ENCODE measurements at places on chromosomes 1 and 21.

GRCh38 chr1:210571356-210572284, 242.9 kb downstream of the HHAT start:
- no peak for DNase-seq

DNA sequence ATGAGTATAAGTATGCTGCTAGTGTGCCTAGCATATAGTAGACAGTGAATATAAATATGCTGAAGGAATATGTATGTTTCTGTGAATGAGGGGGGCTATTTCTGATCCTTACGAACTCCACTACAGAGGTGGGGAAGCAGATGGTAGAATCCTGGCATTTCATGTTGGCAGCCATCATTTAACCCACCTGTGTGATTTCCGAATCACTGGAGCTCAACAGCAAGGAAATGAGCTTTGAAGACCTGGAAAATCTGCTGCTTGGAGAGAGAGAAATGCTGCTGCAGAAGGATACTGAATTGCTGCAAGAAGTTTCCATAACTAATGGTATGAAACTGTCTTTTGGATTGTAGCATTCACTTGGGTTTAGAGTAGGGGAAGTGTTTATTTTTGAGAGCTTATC, 83.5 kb downstream of the RABGAP1L start:
- no peak for DNase-seq

DNA sequence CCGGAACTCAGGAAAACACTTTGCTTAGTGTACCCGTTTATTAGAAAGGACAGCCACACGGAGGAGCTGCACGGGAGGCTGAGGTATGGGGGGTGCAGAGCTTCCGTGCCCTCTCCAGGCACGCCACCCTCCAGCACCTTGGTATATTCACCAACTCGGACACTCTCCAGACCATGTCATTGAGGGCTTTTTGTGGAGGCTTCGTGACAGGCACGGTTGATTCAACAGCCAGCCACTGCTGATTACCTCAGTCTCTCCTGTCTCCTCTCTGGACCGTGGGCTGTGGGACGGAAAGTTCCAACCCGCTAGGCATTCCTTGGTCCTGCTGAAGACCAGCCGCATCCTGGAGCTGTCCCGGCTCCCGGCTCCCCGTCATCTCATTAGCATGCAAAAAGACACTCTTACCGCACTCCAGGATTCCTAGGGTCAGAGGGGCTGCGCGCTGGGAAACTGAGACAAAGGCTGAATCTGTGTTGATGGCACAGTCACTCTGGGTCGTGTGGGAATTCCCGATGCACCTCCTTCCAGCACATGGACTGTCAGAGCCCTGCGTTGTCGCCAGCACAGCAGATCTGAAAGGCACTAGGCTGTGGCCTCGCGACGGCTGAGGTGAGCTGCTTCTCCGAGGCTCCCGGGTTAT, 65.6 kb downstream of the PRKCZ start:
- no peak for DNase-seq

GRCh38 chr1:194342484-194343262, 1156.3 kb upstream of the B3GALT2 start:
- DNase-seq: no peak

GRCh38 chr1:51175278-51175677, 60.8 kb upstream of the RNF11 start:
- DNase-seq: no peak

DNA sequence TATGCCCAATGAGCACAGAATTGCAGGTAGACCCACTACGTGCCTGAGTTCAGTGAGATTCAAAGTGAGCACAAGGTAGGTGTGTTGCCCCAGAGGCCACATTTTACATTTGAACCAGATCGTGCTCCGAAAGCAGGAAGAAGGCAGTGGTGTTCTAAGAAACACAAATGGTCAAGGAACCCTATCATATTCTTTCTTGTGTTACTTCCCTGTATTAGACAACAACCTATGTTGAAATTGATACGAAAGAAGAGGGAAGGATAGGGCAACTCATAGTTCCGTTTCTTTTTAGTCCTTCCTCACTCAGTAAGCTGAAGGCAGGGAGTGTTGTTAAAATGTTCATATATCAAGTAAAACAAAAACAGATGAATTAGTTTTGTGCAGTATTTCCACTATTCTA, 33.9 kb downstream of the OLFML2B start:
- DNase-seq: no peak
